ENCODE measurements at places on chromosomes 4 and X. TPM values are rescaled to one million over a fixed set of nuclear protein-coding genes. Genes with fewer than 3 reads are reported as not detected.

- no peaks in the 10 kb centered on the region for H3K36me3 ChIP-seq
- H3K4me3 ChIP-seq, result no peak overlapping the region
- DNase-seq, result no peak
- H3K27me3 ChIP-seq, result no peaks in the 10 kb centered on the region
- H3K27ac ChIP-seq, result peak overlapping the region; percentile 49
Observed at GRCh38 chrX:79138658-79139241, 5.7 kb upstream of the GPR174 start.

DNA sequence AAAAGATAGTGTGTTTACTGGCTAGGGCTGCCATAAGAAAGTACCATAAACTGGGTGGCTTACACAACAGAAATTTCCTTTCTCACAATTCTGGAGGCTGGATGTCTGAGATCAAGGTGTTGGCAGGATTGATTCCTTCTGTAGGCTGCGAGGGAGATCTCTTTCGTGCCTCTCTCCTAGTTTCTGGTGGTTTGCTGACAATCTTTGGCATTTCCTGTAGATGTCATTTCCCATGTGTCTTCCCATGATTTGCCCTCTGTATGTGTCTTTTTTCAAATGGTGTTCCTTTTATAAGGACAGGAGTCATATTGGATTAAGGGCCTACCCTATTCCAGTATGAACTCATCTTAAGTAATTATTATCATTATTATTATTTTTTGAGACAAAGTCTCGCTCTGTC lies 27.9 kb upstream of the LCORL start:
- H3K27ac ChIP-seq, result no peak overlapping the region
- H3K4me3 ChIP-seq, result no peak overlapping the region
- H3K36me3 ChIP-seq, result no peaks in the 10 kb centered on the region

DNA sequence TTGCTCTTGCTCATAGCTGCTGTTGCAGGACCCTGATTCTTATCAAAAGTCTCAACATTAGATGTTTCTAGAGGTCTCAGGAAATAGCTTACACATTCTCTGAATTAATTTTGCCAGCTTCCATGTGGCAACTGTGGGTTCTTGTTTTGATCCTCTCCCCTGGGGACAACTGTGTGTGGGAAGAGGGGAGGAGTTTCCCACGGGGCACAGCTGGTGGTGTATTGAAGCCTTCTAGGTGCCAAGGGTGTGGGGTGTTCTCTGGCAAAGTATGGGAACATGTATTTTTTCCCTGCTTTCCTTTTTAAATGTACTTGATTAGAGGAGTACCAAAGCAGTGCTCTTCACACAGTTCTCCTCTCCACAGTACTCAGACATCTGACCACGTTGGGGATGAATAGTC lies 212.7 kb downstream of the RPA4 start:
- no peaks in the 10 kb centered on the region for H3K4me1 ChIP-seq
- H3K27ac ChIP-seq, result no peak overlapping the region
- H3K27me3 ChIP-seq, result no peaks in the 10 kb centered on the region
- H3K36me3 ChIP-seq, result no peaks in the 10 kb centered on the region

Gene MCF2
- total RNA-seq, result 0.47 TPM
